Right ventricle myocardium superior (tissue), 1 donor: ENCODE measurements at places on chromosomes 1 and 21. TPM values are rescaled to one million over a fixed set of nuclear protein-coding genes. Genes with fewer than 3 reads are reported as not detected.
A peak's percentile ranks its signal among the peaks of the same experiment; 100 is the strongest.

DNA sequence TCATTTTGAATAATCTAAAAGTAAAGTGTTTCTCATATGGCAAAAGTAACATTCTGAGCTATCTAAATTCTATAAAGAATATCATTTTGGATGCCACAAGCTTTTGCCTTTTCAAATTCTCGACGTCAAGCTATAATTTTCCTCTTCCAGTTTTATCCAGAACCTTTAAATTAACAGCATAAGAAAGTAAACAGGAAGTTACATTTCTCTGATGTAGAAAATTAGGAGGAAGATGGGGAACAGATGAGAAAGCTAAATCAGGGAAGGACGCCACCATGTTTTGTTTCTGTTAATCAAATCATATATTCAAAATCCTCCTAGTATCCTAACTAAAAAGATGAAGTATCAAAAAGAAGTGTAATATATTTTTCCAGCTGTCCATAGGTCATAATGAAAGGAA lies 8.8 kb upstream of the CAMSAP2 start:
- no peak for DNase-seq

DNA sequence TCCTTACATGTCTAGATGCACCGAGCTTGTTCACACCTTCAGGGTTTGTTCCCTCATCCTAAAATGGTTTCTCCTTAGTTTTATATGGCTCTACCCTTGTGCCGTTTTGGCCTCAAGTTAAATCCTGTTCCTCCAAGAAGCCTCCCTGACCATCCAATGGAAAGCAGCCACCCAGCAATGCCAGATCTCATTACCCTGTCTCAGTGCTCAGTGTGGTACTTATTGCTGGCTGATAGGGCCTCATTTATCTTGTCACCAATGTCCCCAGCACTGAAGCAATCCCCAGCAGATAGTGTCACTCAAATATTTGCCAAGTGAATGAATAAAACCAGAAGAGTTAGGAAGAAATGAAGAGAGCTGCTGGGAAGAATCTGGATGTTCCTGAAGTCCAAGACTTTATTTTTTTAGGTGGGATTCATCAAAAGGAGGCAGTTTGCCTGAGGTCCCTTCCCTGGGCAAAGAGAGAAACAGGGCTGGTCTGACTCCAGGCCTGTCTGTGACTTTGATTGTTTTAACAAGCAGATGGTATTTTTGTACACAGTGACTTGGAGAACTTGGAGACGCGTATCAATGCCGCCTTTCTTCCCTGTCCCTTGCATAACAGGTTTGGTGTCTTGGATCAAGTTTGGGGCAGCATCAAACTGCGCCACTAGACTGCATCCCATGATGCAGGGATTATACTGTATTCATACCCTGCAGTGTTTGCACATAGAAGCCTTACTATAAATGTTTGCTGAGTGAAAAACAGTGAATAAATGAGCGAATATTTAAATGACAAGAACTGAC lies 221.2 kb downstream of the DISC1 start:
- no peak for DNase-seq

- DNase-seq, result peak; percentile 43
Measured at GRCh38 chr1:204684571-204685235, 835 bp downstream of the LRRN2 start.

The CFAP74 gene
- not detected for total RNA-seq

DNA sequence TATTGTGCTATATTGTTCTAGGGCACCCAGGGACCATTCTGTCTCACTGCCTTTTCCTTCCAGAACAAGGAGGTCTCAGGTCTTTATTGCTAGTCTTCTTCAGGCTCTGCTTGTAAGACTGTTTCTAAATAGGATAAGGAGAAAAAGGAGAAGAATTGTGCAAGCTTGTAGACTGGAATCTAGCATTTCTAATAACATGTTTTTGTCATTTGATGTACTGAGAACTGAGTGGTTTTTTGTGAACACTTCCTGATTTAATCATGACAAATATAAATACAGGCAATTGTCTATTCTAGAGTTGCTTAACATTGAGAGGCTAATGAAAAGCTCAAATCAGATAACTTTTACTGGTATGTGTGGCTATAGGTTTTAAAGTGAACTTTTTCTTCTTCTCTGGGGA lies 77.6 kb downstream of the CLIC4 start:
- no peak for DNase-seq

The CLCA4 gene
- total RNA-seq, result not detected

GRCh38 chr1:212613440-212614335 lies 5.1 kb downstream of the ATF3 start:
- DNase-seq, result no peak

- DNase-seq, result no peak
Measured at GRCh38 chr21:29154270-29154669, 23.8 kb downstream of the MAP3K7CL start.

The OR14K1 gene
- not detected for total RNA-seq

GRCh38 chr21:40120940-40121575 lies 253.8 kb downstream of the PCP4 start:
- DNase-seq, result no peak

DNA sequence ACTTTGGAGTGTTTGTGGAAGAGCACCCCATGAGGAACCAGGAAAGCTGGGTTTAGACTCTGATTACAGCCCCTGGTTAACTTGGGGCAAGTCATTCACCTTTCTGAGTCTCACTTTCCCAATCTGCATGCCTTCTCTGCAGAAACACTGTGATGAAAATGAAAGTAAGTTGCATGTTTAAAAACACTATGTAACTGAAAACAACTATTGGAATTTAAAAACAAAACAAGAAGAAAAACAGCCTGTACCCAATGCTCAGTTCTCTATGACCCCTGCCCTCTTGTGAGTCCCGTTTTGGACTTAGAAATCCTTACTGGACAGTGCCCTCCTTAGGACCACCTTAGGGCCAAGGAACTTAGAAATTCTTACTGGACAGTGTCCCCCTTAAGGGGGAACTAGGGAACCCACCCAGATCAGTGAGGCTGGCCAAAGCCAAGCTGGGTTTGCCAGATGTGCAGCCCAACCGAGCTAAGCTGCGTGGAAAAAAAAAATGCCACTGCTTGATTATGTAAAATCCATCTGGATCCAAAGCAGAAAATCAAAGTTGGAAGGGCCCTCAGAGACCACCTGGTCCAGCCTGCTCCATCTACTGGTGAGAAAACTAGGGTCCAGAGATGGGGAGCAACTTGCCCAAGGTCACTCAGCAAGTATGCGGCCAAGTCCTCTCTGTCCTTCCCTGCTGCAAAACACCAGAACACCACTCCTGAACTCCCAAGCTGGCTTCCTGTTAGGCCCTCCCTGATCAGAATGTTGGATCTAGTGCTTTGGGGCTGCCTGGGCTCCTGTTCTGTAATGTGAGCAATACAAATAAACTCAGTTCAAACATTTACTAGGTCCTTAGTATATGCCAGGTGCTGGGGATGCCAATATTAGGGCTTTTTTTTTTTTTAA lies 77.7 kb downstream of the MRPL37 start:
- peak; percentile 39 for DNase-seq

The PNRC2 gene
- total RNA-seq, result 74.2 TPM

DNA sequence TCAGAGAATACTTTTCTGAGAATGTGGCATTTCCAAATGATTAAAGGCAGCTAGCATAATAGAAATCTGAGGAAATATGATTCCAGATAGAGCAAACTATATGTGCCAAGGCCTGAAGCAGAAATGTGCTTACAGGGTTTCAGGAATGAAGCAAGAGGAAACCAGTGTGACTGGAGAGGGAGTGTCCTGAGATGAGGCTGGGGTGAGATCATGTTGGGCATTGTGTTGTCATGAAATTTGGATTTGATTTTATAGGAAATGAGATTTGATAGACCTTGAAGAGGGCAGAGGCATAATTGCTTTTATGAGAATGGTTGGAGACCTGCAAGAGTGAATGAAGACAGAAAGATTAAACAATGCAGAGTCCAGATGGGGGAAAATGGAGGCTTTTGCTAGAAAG lies 338.1 kb upstream of the SNX7 start:
- DNase-seq, result no peak

The TMED5 gene
- 57.1 TPM for total RNA-seq

DNA sequence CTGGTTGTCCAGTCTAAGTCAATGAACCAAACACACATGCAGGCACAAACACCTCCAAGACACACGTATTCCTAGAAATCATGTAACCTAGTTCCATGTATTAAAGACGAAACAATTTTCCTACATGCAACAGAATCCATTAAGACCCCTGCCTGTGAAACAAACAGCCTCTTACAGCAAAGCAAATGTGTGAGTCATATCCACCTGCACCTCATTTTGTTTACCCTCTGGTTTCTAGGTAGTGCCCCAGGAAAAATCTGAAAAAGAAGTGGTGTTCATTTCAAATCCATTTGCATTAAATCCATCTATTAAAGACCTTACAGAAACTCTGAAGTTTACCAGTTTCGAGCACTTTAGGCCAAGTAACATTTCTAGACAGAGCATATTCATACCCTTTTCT lies 74.1 kb downstream of the VCAM1 start:
- no peak for DNase-seq

The BTBD19 gene
- 1.9 TPM for total RNA-seq

- no peak for DNase-seq
Measured at GRCh38 chr1:150763018-150763417, 2.6 kb downstream of the CTSS start.

GRCh38 chr1:52166996-52167753 lies 25.3 kb downstream of the ZFYVE9 start:
- DNase-seq, result no peak

DNA sequence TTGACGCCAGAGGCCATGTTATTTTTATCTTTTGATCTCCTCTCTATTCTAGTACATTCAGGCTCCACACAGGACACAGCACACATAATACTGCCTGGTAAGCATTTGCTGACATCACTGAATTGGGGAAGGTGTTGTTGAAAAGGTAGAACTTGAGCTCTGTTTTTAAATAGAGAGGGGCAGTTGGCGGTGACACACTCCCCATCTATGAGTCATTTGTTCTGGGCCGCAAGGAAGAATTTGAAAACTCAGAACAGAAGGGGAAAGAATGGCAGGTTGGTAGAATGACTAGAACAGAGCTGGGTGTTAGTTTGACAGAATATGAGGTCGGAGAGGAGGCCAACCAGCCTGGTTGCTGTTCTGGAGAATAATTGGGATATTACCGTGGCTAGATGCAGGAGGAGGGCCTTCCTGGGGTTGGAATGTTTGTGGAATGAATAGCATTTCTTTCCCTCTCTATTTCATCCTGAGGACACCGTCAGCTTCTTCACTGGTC lies 52.1 kb upstream of the ERRFI1 start:
- DNase-seq, result no peak

DNA sequence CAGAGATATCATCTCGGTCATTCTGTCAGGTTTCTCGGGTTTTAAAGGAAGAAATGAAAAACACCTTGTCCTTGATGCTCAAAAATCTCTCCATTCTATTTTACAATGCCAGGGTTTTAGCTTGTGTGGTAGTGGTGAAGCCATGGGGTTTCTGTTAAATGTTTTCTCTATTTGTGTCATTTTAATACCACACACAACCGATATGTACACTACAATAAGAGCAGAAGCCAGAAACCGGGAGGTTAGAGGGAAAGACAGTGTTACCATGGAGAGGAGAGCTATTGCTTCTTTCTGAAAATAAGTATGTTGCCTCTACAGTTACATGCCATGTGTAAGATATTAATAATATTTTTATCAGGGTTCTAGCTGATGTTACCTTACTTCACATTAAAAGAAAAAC lies 2.8 kb downstream of the SLC35D1 start:
- no peak for DNase-seq

GRCh38 chr1:73327180-73327793 lies 870.7 kb downstream of the LRRIQ3 start:
- DNase-seq, result no peak

The ADAM30 gene
- not detected for total RNA-seq

The NDUFS5 gene
- total RNA-seq, result 728 TPM

GRCh38 chr1:200351826-200352549 lies 57.8 kb downstream of the ZNF281 start:
- no peak for DNase-seq

GRCh38 chr1:98267423-98267822 lies 346.6 kb upstream of the DPYD start:
- DNase-seq, result no peak

DNA sequence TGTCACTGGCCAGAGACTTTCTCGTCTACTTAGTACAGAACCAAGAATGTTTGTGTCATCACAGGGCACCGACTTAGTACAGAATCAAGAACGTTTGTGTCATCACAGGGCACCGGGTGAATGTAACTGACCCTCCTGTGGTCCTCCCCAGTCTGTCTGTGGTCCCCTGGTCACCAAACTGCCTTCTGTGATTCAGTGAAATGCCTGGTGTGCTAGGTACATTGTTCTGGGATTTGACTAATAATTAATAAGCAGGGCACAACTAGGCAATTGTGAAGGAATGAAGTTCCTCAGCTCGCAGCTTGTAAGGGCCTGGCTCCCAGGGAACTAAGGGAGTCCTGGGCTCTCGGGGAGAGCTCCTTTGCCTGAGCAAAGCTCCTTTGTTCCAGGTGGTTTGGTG lies 7.2 kb downstream of the MECR start:
- no peak for DNase-seq

DNA sequence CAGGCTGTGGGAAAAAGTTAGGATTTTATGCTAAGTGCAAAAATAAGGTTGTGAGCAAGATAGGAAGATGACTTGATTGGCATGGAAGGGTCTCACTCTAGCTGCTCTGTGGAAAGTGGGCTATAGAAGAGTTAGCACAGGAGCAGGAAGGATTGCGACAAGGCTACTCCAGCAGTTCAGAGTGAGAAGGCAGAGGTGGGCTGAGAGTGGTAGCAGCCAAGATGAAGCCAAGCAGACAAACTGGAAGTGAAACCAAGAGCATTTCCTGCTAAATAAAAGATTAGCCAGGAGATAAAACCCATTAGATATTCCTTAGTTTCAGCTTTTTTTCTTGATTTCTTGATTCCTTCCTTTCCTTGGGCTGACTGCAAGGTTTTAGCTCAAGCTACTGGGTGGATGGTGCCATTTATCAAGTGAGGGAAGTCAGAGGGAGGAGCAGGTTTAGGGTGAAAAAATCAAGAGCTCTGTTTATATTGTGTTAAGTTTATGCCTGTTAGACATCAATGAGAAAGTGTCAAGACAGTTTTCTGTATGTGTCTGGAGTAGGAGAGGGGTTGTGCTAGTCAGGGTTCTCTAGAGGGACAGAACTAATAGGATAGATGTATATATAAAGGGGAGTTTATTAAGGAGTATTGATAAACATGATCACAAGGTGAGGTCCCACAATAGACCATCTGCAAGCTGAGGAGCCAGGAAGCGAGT lies 33.1 kb upstream of the ZNF644 start:
- no peak for DNase-seq

DNA sequence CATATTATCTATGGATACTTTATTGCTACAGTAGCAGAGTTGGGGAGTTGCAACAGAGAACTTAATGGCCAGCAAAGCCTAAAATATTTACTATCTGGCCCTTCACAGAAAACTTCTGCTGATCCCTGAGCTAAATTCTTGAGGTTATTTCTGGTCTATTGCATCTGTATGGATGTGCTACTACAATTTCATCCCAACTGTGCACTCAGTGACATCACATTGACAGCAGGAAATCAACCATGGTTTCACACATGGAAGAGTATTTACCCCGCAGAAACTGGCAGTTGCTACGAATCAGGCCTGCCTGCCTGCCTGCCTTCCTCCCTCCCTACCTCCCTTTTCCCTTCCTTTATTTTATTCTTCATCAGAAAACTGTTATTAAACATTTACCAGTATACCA lies 12.1 kb downstream of the CLCA2 start:
- DNase-seq, result no peak

The SMYD2 gene
- total RNA-seq, result 184 TPM

The TGFB2 gene
- total RNA-seq, result 1.5 TPM

GRCh38 chr21:14545906-14546480 lies at the start of gene SAMSN1:
Gene SAMSN1 (minus strand): TSS chr21:14546315. CDS start chr21:14546261, 54 bp downstream.
- DNase-seq, result no peak

The SMAP2 gene
- 13.4 TPM for total RNA-seq

The ADAMTSL4 gene
- 64.4 TPM for total RNA-seq

The WDR64 gene
- not detected for total RNA-seq
